ENCODE measurements at places on chromosomes 1 and 21.

- no peak for DNase-seq
Observed at GRCh38 chr1:216285052-216285451, 138.2 kb downstream of the USH2A start.

- no peak for DNase-seq
Observed at GRCh38 chr1:30907481-30908315, 860 bp downstream of the SDC3 start.

- DNase-seq, result no peak
Observed at GRCh38 chr1:8858888-8859706, 19.4 kb downstream of the ENO1 start.

GRCh38 chr1:55078470-55078869, 39.1 kb downstream of the PCSK9 start:
- no peak for DNase-seq

DNA sequence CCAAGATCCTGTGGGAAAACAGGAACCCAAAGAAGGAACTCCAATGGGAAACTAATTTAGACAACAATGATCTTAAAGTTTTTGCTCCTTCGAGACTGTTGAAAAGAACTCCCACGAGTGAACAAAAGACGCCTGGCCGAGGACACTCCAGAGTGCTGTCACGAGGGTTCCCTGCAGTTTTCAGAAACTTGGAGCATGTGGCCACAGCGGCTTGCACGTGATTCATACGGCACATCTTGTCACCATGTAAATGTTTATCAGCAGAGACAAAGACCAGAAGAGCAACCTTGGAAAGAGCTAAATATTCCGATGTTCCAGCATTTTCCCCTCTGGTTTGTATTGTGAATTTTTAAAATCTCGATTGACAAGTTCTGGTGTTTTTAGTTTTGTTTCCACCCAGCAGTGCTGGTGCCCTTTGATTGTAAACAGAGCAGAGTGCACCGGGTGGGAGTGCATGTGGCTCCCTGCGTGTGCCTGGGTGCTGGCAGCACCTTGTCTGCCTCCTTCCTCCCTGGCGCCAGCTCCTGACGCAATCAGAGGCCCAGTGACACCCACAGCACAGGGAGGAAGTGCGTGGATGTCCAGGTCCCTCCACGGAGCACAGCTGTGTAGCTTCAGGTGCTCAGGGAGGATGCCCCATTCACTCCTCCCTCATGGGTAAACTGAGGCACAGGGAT, 23.0 kb downstream of the LRRC3 start:
- no peak for DNase-seq

DNA sequence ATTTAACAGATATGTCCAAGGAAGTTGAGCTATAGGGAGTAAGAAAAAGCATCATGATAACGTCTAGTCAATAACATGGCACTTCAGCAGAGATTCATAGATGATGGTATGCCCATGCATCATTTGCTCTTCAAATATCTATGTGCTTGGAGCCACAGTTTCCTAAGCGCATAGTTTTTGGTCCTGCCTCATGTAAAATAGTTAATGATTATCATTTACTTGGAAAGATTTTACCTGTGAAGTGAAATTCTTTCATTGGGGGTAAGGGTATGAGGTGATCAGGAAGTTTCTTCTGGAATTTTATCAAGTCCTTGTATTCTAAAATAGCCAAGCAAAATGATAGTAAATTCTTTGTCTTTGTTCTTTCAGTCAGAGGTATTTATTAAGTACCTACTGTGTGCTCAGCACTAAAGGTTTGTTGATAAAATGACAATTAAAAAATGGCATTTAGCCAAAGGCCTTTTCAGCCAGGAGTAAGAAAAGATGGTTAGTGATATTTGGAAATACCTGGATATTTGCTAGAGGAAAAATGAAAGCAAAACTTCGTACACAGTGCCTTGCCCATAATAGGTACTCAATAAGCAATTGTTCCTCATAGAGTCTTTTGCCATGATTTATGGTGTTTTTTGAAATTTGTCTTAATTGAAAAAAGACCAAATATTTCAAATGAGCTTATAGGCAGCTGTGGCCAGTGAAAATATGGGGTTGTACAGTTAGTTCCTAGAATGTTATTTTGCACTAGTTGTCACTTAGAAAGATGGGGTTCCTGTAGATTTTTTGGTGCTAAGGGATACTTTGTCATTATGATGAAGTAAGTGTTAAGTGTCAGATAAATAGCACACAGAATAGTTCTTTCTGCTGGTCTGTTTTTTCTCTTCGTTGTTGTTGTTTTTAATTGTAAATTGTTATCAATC, 13.1 kb downstream of the PDIK1L start:
- no peak for DNase-seq

GRCh38 chr1:41475346-41475745, 9.1 kb downstream of the EDN2 start:
- DNase-seq, result no peak
